ENCODE measurements at places on chromosomes 1 and 21.

- no peak for DNase-seq
These were observed 8.5 kb downstream of the PDZK1IP1 start for GRCh38 chr1:47181095-47181954.

DNA sequence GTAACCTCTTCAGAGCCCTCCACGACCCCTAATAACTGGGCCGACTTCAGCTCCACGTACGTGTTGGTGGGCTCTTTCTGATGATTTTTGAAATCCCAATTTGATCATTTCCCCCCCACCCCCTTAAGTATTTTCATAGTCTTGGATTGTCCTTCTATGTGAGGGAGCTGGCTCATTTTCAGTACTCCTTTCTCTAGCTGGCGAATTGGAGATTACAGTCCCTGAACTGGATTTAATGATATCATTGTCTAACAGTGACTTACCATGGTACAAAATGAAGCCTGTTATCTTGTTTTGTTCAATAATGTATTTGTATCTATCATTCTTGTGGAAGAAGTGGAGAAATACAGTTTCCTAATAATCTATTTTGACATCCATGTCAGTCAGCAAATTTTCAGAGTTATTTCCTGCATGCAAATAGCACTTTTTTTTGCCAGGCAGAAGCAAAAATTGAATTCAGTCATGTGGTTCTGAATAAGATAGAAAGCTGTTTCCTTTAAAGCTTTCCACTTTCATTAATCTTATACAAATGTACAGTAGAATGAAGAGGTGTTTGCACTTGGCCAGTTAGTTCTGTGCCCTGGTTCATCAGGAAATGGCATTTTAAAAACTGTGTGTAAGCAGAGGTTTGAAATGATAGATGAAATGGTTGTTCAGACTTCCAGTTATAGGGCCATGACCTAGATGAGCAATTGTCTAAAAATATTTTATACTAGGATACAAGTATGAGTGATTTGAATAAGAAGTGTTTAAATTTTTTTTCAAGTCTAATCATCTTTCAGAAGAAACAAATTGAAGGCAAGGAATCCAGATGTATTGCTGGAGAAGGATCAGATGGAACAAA lies 104.2 kb downstream of the ATP5PO start:
- DNase-seq: no peak

- no peak for DNase-seq
These were observed 2021.9 kb downstream of the MRPL39 start for GRCh38 chr21:23585419-23585818.

DNA sequence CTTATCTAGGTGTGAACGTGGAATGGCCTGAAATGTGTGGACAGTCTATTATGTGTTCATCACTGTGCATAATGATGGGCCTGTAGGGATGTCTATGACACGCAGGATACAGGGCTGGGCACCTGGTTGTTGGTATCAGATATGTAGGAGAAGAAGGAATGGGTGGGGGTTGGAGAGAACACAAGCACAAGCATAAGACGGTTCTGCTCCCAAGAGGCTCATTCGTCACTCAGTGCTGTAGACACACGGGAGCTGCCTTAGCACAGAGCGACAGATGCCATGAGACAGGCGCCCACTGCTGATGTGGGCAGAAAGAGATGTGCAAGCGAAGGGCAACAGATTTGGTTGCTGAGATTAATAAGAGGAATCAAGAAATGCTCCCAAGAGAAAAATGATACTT lies 256.2 kb downstream of the DISC1 start:
- no peak for DNase-seq

- DNase-seq: no peak
These were observed 212.7 kb downstream of the PTBP2 start for GRCh38 chr1:96934282-96934681.

- DNase-seq: no peak
These were observed 22.6 kb downstream of the ALDH9A1 start for GRCh38 chr1:165675794-165676193.

DNA sequence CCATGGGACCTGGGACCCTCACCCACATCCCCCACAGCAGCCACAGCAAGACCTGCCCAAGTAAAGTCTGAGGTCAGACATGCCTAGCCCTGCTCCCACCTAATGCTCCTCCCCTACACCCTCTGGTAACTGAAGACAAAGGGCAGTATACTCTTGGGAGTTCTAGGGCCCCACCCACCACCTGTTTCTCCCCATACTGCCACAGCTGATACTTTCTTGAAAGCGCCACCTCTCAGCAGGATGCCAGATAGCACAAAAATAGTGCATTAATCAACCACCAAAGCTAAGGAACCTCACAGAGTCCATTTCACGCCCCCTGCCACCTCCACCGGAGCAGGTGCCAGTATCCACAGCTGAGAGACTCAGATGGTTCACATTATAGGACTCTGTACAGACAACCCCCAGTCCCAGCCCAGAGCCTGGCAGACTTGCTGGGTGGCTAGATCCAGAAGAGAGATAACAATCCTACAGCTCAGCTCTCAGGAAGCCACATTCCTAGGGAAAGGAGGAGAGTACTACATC lies 238.1 kb downstream of the LRRC40 start:
- no peak for DNase-seq

GRCh38 chr1:29517251-29518086 lies 281.1 kb downstream of the PTPRU start:
- no peak for DNase-seq

DNA sequence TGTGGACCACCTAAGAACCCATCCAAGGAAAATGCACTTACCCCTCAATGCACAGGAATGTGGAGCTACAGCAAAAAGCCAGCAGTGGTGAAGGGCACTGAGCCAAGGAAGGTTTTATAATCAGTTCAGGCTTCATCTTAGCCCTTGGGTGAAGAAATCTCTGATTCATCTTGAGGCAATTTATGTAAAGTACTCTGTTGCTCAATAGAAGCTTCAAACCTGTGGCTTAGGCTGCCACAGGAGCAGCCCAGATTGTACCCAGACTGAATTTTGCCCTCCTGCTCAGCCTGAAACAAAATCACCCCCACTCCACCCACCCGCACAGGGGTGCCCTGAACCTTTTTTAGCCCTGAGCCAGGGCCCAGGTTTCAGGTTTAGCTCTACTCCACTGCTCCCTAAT lies at the start of gene S100A12:
Gene S100A12, minus strand, starts transcription at position 111 of the 400 bp plus-strand sequence. CDS start 1,029 bp downstream, outside the sequence.
- no peak for DNase-seq

DNA sequence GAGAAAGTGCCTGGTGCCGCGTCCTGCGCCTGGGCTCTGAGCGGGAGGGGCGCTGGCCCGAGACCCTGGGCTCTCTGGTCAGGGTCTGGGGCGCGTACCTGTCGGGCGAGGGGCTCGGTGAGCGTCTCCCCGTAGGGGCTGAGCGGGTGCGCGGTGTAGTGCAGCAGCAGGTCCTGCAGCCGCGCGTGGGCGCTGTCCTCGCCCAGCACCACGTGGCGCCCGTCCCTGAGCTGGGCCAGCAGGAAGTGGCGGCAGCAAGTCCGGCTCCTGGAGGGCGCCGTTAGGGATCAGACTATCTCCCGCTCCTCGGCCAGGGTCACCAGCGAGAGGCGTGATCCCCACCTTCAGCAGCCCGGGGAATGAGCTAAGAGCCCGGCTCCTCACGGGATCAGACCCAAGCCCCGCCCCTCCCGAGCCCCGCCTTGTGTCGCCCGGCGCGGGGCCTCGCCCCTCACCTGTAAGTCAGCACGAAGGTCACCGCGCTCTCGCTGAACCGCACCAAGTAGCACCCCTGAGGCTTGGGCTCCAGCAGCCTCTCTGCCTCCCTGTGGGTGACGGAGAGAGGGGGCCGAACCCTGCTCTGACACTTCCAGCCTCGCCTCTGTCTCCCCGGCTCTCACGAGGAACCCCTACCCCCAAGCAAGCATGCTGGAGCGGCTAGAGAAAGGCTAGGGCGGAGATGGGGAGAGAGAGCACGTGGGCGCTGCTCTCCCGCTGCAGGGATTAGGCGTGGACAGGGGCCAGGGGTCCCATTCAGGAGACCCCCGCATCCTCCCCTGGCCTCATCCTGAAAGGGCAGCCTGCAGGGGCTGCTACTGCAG lies 2.7 kb downstream of the SH2D2A start:
- DNase-seq: peak; percentile 71

DNA sequence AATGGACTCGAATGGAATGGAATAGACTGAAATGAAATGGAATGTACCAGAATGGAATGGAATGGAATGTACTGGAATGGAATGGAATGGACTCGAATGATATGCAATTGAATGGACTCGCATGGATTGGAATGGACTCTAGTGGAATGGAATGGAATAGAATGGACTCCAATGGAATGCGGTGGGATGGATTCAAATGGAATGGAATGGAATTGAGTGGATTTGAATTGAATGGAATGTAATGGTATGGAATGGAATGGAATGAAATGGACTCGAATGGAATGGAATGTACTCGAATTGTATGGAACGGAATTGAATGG lies 99.6 kb upstream of the FBXO28 start:
- no peak for DNase-seq

- no peak for DNase-seq
These were observed 353.0 kb downstream of the NPHP4 start for GRCh38 chr1:5639106-5639722.

GRCh38 chr21:28696844-28697410 lies 295.8 kb downstream of the LTN1 start:
- no peak for DNase-seq

GRCh38 chr1:89939059-89939570 lies 55.8 kb upstream of the ZNF326 start:
- DNase-seq: no peak

- no peak for DNase-seq
These were observed 3.0 kb downstream of the ALX3 start for GRCh38 chr1:110067479-110067892.

DNA sequence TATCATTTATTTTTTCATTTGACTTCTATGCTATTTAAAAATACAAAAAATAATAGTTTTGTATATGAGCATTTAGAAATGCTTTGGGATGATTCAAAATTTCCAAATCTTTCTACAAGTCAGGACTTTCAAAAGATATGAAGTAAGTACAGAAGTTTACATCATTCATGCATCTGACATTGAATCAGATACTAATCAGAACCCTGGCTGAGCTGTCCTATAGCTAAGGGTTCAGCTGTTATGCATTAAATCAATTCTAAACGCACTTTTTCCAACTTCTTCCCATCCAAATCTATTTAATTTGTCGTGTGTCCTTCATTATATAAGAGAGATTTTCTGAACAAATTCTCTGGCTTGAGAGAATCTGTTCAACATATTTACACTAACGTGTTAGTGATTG lies 779.4 kb downstream of the LTN1 start:
- DNase-seq: no peak

- no peak for DNase-seq
These were observed 119.8 kb downstream of the SDCCAG8 start for GRCh38 chr1:243375596-243375995.

- DNase-seq: no peak
These were observed 61.7 kb upstream of the GJA8 start for GRCh38 chr1:147840909-147841308.

GRCh38 chr1:113669988-113670387 lies 89.3 kb downstream of the PHTF1 start:
- no peak for DNase-seq

DNA sequence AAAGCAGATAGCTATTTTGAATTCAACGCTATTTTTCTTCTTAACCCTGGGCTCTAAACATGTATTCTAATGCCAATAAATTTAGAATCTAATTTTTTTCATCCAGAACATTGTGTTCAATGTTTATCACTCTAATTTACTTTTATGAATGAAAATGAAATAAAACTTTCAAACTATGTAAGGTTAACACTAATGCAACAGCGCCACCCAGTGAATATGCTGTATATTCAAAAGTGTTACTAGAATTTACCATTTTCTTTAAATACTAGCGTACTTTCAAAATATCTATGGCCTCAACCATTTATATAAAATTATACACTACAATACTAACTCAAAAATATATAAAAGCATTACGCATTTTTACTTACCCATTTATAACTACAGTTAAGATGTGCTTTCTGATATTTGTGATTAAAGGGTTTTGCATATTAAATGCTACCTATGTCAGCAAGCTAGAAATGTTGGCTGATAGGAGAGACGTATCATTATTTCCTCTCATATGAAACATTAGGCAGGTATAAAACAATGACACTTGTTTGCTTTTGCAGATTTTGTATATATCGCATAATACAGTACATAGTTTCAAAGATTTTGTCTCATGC lies 5.9 kb upstream of the NUF2 start:
- peak; percentile 48 for DNase-seq

- no peak for DNase-seq
These were observed 43.2 kb upstream of the FMO2 start for GRCh38 chr1:171141688-171142415.

DNA sequence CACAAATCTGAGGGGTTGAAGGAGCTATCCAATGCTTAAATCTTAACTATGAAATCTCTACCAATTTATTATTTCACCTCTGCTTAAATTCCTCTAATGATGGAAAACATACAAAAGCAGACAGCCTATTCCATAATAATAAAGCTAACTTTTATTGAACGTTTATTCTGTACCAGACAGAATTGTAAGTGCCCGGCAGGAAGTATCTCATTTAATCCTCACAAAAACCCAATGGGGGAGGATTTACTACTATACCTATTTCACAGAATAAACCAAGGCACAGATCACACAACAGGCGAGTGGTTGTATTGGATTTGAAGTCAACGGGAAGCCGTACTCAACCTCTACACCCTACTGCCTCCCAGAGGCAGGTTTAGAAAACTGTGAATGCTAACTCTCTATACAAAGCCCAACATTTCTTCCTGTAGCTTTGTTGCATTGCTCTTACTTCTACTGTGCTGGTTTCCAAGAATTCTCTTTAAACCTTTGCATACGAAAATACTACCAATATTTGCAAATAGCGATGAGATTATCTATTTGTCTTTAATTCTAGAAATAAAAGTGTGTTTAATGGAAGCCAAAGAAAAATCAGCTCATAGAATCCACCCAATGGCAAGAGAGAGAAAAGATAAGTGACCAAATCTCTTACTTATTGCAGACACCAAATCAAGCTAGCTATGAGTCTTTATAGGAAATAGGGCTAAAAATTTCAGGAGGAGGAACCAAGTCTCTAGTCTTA lies 33.5 kb upstream of the C1orf53 start:
- peak; percentile 9 for DNase-seq

GRCh38 chr21:15054089-15054488 lies 10.7 kb downstream of the NRIP1 start:
- no peak for DNase-seq

- no peak for DNase-seq
These were observed 494.2 kb downstream of the NEGR1 start for GRCh38 chr1:71788113-71788512.

DNA sequence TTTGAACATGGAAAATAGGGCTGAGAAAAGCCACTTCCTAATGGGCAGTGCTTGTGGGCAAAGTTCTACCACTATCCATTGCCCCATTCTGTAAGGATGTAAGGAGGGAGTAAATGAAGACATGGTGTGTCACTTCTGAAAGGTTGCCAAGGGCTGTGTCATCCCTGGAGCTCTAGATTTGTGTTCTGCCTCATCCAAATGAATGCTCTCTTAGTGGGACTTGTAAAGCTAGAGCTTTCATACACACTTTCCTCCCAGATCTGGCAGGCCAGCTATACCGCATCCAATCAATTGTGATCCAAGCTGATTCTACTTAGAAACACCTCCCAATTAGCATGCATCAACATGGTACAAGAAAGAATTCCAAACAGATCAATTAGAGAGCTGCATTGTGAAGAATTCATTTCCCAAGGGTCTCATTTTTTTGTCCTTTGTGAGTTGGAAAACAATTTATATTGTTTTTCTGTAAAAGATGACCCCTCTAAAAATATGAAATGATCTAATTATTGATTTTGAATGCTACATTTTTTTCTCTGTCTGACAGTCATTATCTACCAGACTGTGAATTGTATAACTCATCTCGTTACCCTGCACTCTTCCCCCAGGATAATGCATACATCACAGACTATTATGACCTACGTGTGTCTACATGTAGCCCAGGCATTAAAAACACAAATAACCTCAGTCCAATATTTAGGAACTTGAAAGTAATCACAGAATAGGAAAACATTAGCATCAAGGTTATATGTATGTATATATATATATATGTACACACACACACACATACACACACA lies 117.1 kb upstream of the DUSP10 start:
- DNase-seq: no peak
